ENCODE measurements at places on chromosomes 2 and 18.

DNA sequence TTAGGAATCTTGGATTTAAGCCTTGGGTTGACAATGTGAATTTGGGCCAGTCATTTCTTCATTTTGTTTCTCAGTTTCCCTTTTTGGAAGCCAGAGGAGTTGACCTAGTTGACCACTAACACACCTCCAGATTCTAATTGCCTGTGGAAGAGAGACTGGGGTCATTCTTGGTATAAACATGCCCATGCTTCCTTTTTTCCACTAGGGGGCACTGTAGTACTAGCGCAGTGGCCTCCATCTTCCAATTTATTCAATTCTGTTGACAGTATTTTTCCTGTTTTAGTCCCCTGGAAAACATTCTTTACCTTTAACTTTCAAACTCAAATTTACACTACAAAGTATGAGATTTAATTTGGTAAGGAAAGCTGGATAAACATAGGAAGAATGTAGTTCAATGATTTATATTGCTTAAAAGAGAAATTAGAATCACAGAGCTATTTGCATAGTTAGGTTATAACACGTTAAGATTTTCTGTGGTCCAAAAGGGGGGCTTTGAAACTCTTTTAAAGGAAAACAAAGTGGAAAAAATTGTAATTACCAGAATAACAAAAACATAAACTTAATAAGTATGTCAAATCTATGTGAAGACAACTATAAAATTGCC is 57.5 kb upstream of the AGPS start:
- DNase-seq: no peak

GRCh38 chr2:98924910-98925309 is 11.1 kb downstream of the CRACDL start:
- no peak for DNase-seq

DNA sequence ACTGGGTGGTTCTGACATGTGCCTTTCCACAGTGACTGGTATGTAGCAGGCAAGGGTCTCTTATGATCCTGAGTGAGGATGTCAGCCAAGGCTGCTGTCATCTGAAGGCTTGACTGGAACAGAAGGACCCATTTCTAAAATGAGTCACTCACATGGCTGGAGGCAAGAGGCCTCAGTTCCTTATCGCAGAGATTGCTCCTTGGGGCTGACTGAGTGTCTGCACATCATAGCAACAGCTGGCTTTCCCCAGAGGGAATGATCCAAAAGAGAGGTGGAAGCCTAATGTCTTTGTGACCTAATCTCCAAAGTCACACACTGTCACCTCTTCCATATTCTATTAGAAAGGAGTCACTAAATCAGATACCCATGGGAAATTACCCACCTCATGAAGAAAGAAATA is 114.0 kb downstream of the NEDD4L start:
- DNase-seq: no peak

DNA sequence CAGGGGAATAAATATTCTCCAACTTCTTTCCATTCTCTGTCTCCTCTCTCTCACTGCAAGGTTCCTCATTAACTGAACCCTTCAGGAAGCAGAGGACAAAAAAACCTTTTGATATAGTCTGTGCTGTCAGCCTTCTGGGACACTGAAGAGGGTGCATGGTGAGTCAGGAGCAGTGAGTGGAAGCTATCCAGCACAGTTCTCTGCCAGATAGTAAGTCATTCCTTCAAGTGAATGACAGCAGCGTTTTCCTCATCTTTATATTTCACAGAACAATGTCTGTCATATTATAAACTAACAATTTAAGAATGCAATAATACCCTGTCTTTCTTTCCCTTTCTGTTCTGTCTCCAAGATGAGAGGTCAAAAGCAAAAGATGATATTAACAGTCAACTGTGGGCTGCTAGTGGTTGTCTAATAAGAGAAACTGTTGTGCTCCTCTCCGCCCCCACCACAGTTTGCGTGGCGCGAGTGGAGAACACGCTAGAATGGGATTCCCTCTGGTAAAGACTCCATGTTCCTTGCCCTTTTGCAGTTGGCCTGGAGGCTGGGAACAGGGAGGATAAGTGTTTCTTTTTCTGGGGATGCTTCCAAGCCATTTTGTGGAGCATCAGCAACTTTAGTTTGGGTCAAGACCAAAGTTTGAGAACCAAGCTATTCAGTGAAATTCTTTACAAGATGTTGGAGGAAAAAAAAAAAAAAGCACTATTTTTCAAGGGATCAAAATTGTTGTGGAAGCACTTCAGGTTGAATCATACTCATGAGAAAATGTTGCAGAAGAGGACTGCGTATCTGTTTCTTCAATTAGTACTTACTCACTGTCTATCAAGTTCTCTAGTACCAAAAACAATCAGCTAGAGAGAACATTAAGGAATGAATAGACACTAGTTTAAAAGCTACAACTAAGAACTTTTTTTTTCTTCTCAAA is 430.2 kb downstream of the SETBP1 start:
- no peak for DNase-seq

- no peak for DNase-seq
Measured at GRCh38 chr2:196441527-196441926, 198.0 kb upstream of the CCDC150 start.

DNA sequence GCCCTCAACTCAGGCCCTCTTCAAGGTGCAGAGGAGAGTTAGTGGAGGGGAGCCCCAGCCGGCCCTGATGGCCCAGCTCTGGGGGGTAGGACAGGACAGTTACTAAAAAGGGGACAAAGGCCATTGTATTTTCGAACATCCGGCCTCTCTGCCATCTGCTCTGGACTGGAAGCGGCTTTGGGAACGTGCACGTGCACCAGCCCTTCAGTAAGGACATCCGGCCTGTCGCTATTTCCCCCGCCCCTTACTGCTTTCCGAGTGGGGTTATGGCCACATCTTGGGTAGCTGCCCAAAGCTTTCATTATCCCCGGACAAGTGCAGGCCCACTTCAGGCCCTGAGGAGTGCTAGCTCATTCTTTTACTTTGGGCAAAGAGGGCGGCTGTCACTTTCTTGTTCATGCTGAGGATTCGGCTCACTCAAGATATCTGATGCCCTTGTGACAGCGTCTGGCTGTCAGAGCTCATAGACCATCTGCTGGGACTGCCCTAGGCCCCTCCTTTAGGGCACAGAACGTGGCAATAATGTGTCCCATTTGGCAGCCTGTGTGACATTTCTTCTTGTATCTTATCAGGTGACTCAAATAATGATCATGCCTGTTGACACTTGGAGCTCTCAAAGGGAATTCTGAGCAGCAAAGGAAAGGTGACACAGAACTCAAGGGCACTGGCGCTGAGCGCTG is 17.5 kb downstream of the SLC4A3 start:
- no peak for DNase-seq

- no peak for DNase-seq
Measured at GRCh38 chr2:230060672-230061293, 7.9 kb downstream of the SLC16A14 start.

DNA sequence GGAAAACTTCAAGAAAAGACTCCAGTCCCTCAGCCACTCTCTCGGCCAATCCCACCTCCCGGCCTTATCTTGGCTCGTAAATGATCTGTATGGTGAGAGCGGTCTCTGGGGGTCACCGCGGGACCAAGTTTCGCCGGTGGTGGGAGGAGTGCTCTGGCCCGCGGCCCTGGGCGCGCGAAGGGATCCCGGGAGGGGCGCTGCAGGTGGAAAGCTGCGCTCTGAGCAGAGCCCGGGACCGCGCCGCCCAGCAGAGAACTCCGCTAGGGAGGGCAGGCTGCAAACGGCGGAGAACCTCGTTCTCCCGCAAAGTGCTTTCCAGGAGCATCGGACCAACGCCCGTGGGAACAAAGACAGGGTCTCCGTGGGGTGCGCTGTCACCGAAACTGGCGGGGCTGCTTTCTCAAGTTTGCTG is 622 bp downstream of the LRP2 start:
- DNase-seq: no peak

DNA sequence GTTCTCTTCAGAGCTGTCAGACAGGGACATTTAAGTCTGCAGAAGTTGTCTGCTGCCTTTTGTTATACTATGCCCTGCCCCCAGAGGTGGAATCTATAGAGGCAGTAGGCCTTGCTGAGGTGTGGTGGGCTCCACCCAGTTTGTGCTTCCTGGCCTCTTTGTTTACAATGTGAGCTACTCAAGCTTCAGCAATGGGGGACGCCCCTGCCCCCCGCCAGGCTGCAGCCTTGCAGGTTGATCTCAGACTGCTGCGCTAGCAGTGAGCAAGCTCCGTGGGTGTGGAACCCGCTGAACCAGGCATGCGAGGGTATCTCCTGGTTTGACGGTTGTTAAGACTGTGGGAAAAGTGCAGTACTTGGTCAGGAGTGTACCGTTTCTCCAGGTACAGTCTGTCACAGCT is 24.0 kb upstream of the PAIP2B start:
- no peak for DNase-seq

DNA sequence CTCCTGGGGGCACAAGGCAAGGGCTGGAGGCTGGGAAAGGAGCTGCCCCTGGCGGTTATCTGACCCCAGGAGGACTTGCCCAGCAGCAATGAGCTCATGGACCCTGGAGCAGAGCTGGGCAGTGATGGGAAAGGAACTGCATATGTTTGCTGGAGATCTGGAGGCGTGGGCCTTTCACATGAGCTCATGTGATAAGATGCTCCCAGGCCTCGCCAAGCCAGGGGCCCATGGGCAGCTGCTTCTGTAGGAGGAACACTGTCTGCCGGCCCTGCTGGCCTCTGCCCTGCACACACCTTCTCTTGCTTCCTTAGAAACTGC is 9.0 kb upstream of the NPPC start:
- DNase-seq: no peak

DNA sequence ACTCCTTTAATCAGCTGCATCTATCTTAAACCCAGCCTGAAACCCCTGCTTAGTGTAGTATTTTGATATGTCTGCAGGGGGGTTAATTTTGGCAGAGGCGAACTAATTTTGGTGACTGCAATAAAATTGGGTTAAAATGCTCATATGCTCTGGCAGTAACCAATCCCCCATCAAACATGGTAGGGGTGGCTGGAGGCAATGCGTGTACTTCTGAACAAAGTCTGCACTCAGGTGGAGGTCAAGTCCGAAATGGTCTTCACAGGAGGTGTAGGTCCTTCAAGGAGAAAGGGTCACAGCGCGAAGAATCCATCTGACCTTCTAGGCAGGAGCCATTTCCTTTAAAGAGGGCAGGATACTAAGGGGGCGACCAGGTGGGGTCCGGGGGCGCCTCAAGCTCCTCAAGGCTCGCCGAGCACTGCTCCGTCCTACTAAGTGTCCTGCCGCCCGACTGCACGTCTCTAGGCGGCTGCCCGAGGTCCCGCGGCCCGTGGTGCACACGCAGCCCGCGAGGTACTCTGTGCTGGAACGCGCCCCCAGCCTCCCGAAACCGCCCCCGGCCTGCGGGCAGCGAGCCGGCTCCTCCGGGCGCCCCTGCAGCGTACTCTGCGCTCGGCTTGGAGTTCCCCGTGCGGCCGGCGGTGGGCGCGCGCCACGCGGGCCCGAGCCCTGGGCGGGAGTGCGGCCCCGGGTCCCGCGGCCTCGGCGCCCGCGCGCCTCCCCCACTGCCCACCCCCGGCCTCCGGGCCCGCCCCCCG is 1.7 kb upstream of the LDLRAD4 start:
- DNase-seq: peak; percentile 51

DNA sequence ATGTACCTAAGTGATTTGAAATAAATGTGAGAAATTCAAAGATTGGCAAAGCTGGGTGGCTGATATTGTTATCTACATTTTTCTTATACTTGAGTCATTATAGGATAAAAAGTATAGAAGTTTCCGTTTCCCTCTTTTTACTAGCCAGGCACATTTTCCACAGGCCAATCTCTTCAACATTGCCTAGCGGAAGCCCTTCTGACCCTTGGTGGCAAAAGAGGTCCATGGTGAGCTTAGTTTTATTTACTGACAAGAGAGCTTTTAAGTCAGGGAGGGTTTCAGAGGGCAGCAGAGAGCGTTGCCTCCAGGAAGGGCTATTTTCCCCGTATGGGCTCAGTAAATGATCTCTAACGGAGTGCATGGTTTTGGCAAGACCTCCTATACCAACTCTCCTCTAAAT is 15.1 kb upstream of the RHOB start:
- DNase-seq: no peak

GRCh38 chr2:36453652-36454051 is 98.1 kb downstream of the CRIM1 start:
- no peak for DNase-seq

DNA sequence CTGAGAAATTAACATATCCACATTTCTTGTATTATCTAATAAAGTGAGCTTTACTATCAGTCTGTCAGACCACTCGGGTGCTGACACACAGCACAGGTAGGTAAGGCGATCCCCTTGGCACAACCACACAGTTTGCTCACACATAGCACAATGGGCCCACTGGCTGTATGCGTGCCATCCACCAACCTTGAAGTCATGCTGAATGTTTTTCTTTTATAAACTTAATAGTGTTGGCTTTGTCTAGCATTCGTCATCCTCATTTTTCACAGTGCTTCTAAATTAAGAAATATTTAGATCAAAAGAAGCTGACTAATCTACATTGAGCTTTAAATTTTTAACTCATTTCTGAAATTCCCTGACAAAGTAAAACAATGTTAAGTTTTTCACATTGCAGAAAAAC is 50.0 kb upstream of the PAPOLG start:
- no peak for DNase-seq

DNA sequence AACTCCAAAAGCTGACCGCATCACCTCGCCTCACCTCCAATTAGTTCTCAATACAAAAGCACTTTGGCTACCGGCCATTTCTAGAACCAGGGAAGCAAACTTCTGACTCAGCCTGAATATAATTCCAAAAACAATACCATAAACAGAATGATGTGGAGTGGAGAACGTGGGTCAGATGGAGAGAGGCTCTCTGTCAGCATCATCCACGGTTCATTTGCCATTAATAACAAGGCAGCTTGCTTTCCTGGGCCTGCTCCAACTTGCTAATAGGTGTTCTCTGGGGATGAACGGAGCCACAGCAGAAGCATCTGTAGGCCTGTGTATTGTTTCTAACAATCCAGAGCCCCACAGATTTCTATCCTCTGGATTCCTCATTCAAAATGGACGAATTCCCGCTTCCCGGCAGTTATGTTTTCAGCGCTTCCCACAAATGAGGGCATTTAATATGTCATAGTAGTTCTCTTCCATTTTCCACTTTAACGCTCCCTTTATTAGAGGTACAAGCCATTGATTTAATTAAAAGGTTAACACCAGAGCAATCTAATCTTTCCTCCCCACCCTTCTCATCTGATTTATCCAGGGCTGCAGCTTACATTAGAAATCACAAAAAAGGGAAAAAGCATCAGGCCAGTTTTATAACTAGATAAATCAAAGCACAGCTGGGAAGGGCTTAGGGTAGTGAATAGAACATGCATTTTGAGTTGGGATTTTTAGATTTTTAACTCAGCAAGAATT is 23.2 kb upstream of the CNTNAP5 start:
- no peak for DNase-seq

DNA sequence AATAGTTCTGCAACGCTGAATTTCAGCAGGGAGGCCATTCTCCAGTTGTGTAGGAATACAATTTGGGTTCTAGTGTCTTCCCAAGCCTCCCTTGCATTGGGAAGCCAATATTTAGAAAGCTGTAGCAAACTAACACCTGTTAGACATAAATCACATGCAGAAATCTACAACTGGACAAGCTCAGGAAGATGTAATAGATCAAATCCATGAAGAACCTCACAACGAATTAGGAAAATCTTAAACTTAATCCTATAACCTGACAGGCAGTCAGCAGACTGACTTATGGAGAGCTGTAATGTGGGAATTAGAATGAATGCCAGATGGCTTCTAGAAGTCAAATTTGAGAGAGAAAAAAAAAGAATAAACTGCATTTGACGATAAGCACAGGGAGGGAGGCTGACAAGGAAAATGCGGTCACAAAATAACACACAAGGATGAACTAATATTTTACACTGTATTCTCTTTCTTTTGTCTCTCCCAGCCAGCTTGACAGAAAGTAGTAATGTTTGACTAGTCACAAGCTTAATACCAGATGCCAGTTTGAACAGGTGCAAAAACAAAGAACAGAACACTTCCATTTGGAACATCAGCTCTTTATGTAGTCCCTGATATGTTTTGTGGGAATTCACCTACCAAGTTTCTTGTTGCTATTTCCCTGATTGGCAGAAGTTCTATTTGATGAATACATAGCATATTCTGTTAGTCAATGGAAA is 50.8 kb upstream of the FANCL start:
- no peak for DNase-seq

Data from GDM1 (cell line).